ENCODE measurements at places on chromosomes 1 and 21. TPM values are rescaled to one million over a fixed set of nuclear protein-coding genes. Genes with fewer than 3 reads are reported as not detected.
A peak's percentile ranks its signal among the peaks of the same experiment; 100 is the strongest.

NMNAT2 gene
- total RNA-seq, result 0.39 TPM

- no peak for DNase-seq
Measured at GRCh38 chr21:41043014-41043413, 124.9 kb upstream of the BACE2 start.

GRCh38 chr1:159678939-159679338, 35.5 kb downstream of the CRP start:
- no peak for DNase-seq

MYCL gene
- total RNA-seq, result 0.32 TPM

- peak; percentile 58 for DNase-seq
Measured at GRCh38 chr1:109438798-109439297, 12.6 kb upstream of the PSMA5 start.

UBE2Q1 gene
- 70.3 TPM for total RNA-seq

- DNase-seq, result peak; percentile 88
Measured at GRCh38 chr1:205227584-205228013, at the start of gene TMCC2. TMCC2 (plus strand) TSS chr1:205227946; CDS start chr1:205228565, 619 bp downstream.

GBP6 gene
- total RNA-seq, result not detected

DNA sequence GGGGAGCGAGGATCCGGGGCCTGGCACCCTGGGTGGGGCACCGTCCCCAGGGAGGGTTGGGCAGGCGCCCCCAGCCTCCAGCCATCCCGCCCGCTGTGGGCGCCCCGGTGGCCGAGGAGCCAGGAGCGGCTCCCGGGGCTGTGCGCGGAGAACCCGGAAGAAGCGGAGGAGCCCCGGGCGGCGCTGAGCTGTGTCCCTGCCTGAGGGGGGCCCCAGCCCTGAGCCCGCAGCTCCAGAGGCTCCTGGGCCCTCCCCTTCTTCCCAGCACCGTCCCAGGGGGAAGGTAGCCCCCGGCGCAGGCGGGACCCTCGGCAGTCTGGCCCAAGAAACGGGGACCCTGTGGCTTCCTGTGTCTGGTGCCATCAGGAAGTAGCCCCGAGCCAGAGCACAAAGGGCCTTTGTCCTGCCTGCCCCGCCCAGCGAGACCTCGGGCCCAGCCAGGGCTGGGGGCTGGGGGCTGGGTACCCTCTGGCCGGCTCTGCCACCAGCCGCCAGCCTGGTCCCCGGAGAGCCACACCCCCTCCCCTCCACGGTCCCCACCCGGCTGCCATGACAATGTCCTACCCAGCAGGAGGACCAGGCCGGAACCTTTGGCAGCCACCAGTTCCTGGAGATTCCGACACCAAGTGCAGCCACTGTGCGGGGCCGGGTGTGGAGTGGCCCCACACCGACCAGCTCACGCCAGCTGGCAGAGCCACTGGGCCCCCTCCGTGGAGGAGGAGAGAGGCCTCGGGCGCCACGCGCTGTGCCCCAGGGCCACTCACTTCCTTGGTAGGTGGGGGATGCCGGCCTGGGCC, 15.6 kb upstream of the TTLL10 start:
- peak; percentile 31 for DNase-seq
